Activated CD4-positive, alpha-beta T cell treated with anti-CD3 and anti-CD28 coated beads, Interleukin-10, Interleukin-2, amounts not matched to agents 100 ng/mL and 50 ng/mL, durations not matched to agents 16 hours and 8 hours (primary cell): ENCODE measurements at places on chromosomes 5 and 9.

- peak; percentile 84 for DNase-seq
Observed at GRCh38 chr9:112334432-112334841, 1.0 kb upstream of the PTBP3 start.

- no peak for DNase-seq
Observed at GRCh38 chr5:11596185-11596584, 308.1 kb downstream of the CTNND2 start.

GRCh38 chr9:96020792-96021550, 145.5 kb downstream of the ERCC6L2 start:
- DNase-seq = peak; percentile 48

DNA sequence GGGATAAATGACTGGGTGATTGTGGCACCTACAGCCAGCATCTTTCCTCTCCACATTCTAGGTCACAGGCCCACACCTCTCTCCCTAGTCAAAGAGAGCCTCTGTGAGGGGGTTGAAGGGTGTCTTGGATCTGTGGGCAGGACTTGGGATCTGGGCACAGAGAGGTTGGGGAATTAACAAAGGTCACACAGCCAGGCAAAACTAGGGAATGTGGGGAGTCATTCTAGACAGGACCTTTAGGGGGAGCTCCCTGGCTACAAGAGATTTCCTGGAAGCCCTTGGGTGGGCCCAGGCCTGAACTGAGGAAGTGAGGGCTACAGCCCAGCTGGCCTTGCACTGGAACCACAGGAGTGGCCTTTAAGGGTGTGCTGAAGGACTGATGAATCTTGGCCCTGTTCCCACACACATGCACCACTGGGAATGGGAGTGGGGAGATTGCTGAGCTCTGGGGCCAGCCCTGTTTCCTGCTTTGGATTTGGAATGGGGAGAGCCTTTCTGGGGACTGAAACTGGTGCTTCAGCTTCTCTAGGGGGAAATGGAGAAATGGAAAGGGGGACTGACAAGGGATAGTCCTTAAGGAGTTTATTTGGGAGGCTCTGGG, 12.4 kb upstream of the CXXC5 start:
- peak; percentile 34 for DNase-seq

GRCh38 chr5:76836585-76836984, 13.2 kb upstream of the S100Z start:
- DNase-seq = no peak

DNA sequence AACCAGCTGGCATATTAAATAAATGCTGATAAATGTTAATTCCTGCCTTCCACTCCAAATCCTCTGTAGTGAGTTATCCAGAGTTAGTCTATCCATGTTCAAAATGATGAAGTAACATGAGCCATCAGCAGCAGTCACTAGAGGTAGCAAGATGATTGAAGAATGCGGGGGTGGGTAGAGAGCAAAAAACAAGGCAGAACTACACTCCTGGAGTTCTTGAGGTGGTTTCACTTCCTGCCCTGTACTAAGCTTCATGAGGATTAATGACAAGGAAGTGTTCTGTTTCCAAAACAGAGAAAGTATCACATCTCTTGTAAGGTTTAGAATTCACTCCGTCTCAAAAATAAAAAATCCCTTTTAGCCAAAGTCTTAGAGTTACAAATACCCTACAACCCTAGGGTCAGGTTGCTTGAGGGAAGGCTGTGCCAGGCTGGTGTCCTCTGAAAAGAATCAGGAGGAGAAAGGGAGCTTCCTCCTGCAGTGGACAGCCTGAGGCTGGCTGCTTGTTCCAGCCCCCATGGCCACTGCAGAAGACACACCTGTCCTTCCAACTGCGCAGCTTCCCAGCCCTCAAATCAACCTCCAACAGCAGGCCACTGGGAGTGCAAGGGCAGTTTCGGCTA, 180.2 kb downstream of the DENND1A start:
- peak; percentile 13 for DNase-seq

- DNase-seq = no peak
Observed at GRCh38 chr5:133121611-133122150, 69.9 kb downstream of the HSPA4 start.

DNA sequence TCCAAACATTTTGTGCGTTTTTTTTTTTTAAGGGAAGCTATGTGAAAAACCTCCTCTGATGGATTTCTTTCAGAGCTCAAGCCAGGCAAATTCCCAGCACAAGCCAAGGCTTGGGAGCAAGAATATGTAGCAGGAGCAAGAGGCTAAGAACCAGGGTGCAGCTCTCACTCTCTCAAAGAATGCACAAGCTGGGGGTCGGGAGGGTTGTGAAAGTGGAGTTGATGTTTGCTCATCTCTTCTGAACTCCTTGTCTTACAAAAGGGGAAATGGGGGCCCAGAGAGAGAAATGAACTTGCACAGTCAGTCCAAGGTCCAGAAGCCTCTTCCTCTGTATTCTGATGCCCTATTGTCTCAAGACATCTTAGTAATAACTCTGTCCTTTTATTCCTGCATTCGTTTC, 7.7 kb upstream of the TRAF1 start:
- DNase-seq = peak; percentile 31

- DNase-seq = no peak
Observed at GRCh38 chr9:33186457-33187168, 19.5 kb upstream of the B4GALT1 start.

DNA sequence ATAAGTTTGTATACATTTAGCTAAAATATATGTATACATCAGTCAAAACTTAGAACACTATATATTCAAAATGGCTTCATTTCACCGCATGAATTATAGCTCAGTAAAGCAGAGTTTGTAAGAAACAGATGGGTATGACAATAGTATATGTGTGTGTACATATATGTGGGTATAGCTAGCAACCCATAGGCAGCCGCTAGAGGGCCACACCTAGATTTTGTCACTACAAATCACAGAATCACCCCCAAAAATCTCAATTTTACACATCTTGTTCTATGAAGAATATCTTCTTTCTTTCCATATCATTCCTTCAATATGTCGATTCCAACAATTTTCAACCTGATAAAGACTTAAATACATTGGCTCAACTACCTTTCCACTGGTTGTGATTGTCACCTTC, 357.8 kb upstream of the CCNG1 start:
- peak; percentile 1 for DNase-seq

DNA sequence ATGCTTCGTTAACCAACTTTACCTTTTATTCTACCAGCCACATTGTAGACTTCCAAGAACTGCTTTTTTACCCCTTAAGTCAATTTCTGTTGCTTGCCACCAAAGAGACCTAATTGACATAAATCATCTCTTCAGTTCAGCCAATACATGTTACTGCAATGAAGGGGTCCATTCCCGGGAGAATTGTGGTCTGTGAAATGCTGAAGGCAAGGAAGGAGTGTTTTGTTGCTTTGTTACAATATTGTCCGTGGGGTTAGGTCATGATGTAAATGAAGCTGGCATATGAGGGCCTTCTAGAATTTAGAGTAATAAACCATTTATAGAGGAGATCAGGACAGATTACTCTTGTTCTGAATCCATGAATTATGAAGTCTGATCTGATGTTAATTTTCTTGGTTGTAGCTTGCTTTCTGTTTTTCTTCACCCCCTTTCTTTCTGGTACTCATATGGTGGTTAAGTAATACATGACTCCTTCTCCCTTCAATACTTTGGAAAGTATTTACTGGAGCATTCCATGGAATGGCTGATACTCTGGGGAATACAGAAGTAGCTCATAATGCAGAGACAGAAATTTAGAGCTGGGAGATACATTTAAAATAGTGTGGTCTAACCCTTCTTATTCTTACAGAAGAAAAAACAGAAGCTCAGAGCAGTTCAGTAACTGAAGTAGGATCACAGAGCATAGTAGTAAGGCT, 297.0 kb upstream of the CLINT1 start:
- DNase-seq = no peak

- no peak for DNase-seq
Observed at GRCh38 chr9:34571481-34571810, 18.1 kb downstream of the CNTFR start.

GRCh38 chr5:141771031-141771430, 89.0 kb upstream of the ARAP3 start:
- no peak for DNase-seq
